ENCODE measurements at places on chromosomes 2 and 18.
A peak's percentile ranks its signal among the peaks of the same experiment; 100 is the strongest.

- no peak for DNase-seq
Observed at GRCh38 chr2:95031726-95032116, 6.2 kb downstream of the MAL start.

GRCh38 chr2:33426666-33427231, 49.7 kb upstream of the RASGRP3 start:
- DNase-seq: peak; percentile 83

GRCh38 chr18:10353791-10354190, 100.6 kb upstream of the APCDD1 start:
- DNase-seq: peak; percentile 26

DNA sequence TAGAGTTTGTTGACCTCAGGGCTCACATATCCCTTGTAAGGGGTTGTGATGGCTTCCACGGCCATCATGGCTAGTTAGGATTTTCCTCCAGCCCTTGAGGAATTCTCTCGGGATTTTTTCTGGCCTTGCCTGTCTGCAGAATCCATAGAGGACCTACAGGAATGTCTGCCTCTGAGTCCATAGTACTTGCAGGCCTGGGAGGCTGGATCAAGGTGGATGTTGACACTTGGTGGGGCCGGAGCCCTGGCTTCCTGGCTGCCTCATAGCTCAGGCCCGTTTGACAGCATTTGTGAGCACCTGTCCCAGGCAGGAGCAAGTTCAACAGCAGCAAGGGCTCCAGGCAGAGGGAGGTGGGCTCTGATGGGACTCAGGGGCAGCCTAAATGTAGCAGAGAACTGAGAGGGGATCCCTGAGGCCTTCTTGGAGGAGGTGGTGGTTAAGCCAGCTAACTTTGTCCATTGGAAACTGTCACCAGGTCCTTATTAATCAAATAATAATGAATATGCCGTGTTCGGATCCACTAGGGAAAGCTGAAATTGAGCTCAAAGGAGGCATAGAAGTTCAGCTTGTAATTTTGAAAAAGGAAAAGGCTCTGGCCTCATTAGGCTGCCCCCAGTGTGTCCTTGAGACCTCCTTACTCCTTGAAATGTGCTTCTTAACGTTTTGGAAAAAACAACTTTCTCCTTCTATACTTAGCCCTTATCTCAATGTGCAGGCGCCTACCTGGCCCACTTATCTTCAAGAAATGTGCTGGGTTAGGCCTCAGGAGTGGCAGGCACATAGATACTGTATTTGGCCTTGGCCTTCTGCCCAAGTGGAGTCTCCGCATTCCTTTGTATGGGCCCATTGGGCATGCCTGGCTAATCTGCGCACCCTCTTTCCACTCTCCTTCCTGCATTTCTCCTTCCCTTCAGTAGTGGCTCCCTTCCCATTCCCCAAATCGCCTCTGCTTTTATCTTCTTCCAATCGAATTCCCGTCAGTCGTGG, 66.9 kb downstream of the HPCAL1 start:
- no peak for DNase-seq

- DNase-seq: peak; percentile 53
Observed at GRCh38 chr2:238974501-238975166, 126.7 kb downstream of the TWIST2 start.

DNA sequence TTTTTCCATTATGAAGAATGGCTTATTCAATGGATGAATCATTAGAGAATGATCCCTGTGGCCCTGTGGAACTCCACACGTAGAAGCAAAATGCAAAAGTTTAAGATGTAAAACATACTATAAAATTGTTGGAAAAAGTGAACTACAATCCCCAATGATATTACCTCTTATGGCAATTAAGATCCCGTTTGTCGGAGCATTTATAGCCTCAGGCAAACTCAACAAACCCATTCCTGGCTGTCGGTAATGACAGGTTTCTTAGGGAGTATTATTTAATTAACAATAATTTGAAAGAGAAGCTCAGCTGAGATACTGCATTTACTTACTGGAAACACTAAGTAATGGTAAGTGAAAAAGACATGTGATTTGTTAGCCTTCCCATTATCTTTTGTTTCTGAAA, 138.3 kb downstream of the CDH20 start:
- DNase-seq: no peak

DNA sequence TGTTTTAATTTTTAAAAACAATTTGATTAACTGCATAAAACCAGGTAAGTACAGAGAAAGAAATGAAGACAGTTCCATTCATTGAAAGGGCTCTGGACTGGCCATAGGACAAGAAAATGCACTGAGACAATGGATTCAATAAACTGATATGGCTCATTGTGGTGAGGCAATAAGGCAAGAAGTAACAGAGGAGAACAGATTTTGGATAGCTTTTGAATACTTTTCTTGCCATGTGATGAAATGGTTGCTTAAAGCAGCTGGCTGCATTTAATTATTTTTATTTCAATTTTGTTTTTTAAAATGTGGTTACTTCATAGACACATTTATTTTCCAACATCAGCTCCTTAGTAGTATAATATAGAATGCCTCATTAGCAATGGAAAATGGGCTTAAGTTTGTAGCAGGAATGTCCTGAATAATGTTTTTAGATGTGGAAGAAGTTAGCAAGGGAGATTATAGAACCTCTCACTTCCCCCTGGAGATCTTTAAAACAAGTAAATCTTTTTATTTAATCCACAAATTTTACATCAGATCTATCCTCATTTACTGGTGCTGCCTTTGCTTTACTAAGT, 646.9 kb upstream of the ZEB2 start:
- DNase-seq: no peak

GRCh38 chr2:70919672-70920366, 15.9 kb upstream of the ATP6V1B1 start:
- DNase-seq: peak; percentile 47

- DNase-seq: no peak
Observed at GRCh38 chr2:96102596-96103186, 13.7 kb downstream of the ADRA2B start.

DNA sequence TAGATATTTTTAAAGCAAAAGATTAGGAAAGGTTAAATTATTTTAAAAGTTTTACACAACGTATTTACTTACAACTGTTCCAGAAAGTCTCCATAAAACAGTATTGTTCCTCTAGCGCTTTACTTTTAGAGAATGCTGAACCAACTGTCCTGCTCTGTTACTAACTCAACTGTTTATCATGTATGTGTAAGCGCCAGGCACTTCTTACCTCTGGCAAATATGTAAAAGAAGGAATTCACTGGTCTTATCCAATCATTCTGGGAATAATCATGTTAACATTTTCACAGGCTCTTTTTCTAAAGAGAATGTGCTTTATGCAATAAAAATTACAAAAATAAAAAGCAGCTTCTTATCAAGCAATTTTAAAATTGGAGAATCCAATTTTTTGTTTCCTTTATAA, 68.0 kb downstream of the COBLL1 start:
- DNase-seq: no peak

GRCh38 chr2:63786471-63786870, 55.2 kb upstream of the UGP2 start:
- DNase-seq: peak; percentile 35

DNA sequence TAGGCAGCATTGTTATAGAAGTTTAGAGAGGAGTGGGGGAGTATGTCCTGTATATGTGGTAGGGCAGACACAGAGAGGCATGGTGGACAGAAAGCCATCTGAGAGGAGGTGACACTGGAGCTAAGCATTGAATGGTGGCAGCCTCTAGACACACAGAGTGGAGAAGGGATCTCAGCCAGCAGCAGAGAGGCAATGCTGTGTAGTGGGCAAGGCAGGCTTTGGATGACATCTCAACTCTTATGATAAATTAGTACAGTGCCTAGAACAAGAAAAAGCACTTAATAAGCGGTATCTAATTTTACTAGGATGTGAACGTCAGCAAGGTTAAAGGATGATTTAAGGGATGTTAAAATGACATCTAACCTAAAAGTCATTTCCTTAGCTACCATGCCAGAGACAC, 22.5 kb upstream of the CERS6 start:
- no peak for DNase-seq

DNA sequence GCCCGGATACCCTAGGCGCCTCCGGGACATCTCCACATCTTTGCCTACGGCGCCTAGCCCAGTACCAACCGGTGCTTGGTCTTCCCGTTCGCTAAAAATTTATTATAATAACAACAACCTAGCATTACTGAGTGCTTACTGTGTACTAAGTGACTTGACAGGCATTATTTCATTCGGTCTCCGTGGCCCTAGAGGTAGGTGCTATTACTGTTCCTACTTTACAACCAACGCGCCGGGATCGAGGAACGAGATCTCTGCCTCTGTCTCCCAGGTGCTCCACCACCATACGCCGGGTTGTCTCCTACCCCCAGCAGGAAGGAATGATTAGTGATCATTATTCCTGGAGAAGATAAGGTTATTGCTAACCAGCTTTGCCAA, 657 bp upstream of the BIN1 start:
- DNase-seq: no peak

DNA sequence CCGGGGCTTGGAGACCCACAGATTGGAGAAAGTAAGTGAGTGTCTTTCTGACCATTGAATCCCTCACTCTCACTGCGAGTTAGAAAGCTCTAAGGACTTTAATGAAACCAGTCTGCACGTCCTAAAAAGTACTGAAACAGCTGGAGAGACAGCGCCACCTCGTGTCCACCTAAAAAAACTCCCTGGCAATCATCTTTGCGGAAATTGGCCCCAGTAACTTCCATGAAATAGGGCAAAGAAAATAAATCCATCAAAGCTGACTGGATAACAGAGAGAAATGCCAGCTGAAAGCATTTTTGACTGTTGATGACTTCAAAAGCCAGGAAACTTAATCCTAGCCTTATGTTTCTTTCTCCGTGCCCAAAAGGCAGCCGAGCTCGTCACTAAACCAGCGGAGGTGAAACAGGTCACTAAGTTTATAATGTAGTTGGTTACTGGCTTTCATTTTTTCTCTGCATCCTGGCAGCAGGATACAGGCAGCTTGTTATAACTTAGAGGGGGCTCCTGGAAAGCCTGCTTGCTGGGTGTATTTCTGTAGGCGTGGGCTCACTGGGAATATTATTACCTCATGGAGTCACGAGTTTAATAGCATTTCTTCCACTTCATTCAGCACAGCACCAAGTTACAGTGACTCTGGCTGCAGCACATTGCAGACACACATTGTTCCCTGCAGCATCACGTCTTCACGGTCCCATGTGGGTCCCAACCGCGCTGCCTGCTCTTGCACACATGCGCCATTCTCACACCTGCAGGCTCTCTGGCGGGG, 266.5 kb downstream of the HRH4 start:
- peak; percentile 85 for DNase-seq

- no peak for DNase-seq
Observed at GRCh38 chr2:88345842-88346241, 106.7 kb downstream of the FOXI3 start.

- DNase-seq: no peak
Observed at GRCh38 chr18:13241893-13242175, 23.3 kb downstream of the LDLRAD4 start.

DNA sequence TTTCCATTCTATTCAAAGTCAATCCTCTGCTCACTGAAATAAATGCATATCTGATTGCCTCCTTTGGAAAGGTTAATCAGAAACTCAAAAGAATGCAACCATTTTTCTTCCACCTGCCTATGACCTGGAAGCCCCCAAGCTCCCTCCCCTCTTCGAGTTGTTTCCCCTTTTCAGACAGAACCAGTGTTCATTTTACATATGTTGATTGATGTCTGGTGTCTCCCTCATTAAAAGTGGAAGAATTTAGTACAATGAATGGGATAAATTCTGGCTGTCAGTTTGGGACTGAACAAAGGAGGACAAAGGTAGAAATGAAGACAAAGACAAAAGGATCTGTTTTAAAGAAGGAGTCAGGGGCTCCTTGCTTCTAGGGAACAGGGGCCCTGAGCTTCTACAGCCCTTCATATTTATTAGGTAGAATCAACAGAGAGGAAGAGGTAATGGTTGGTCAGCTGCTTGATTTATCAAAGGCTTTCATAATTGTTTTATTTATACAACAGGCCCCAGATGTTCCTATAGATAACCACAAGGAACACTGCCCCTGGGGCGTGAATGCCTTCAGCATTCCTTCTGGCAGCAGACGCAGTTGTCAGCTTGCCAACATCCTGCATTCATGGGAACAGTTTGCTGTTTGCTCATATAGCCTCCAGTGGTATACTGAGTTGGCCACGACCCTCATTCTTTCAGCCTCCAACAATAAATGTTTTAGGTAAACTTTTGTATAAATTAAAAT, 949.8 kb upstream of the LRATD1 start:
- peak; percentile 37 for DNase-seq

GRCh38 chr2:190879474-190880377, 895 bp upstream of the GLS start:
- DNase-seq: no peak

- DNase-seq: no peak
Observed at GRCh38 chr2:236793023-236794011, 223.7 kb downstream of the ACKR3 start.

- DNase-seq: no peak
Observed at GRCh38 chr2:48572816-48573215, 42.9 kb downstream of the STON1 start.

GRCh38 chr2:158837645-158838044, 42.5 kb downstream of the DAPL1 start:
- no peak for DNase-seq

DNA sequence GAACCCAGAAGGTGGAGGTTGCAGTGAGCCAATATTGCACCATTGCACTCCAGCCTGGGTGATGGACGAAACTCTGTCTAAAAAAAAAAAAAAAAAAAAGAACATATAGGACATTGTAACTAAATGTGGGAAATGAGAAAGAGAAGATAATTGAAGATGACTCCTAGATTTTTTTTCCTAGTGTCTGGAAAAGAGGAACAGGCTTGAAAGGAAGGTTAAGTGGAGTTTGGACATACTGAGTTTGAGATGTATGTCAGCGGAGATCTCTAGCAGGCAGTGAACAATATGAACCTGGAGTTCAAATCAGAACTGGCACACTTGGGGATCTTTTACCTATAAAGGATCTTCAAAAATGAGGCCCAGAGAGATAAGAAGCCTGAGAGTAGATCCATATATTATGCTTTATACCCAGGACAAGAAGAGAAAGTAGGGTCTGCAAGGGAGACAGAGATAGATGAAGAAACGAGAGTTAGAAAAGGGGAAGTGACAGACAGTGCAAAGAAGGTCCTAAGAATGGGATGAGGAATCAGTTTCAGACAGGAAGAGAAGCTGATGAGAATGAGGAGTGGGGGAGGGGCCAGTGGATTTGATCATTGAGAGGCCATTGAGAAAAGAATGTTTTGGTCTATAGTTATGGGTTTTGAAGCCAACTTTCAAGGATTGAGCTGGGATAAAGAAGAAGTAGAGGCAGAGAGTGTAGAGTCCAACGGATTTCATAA, 46.9 kb upstream of the CD28 start:
- no peak for DNase-seq

DNA sequence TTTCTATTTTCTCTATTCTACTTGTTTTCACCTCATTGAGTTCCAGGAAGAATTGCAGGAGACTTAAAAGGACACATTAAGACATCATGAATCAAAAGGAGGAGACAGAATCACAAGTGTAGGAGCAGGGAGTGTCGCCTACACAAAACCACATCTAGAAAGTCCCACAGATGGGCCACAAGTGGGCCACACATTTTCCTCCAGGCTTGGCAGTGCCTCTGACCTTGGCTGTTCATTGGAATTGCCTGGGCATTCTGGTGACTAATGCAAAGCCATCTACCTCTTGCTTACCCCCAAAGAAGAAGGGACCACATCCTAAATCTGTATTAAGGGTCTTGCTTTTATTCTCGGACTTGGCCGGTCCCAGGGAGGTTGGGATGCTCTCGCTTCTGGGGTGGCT, 103.6 kb downstream of the KLHL29 start:
- no peak for DNase-seq

Measured in fibroblast of the conjunctiva (primary cell).